ENCODE measurements at places on chromosomes 5 and 9.

- H3K27ac ChIP-seq = no peak overlapping the region
- peaks cover 25% of the 10 kb centered on the region for H3K4me1 ChIP-seq
- H3K4me3 ChIP-seq = no peak overlapping the region
- H3K36me3 ChIP-seq = peaks cover 8% of the 10 kb centered on the region
- DNase-seq = no peak
Observed at GRCh38 chr9:123643518-123643917, 286.4 kb downstream of the DENND1A start.

- peaks cover 35% of the 10 kb centered on the region for H3K4me1 ChIP-seq
- H3K27ac ChIP-seq = no peak overlapping the region
- H3K27me3 ChIP-seq = no peaks in the 10 kb centered on the region
- no peak for DNase-seq
- no peaks in the 10 kb centered on the region for H3K36me3 ChIP-seq
- H3K4me3 ChIP-seq = no peak overlapping the region
Observed at GRCh38 chr9:89657765-89658164, 53.0 kb downstream of the GADD45G start.

- no peaks in the 10 kb centered on the region for H3K36me3 ChIP-seq
- no peak for DNase-seq
- no peak overlapping the region for H3K27ac ChIP-seq
- no peaks in the 10 kb centered on the region for H3K4me1 ChIP-seq
Observed at GRCh38 chr9:26261503-26262330, 583.5 kb upstream of the TUSC1 start.

- H3K4me3 ChIP-seq = peak overlapping the region; percentile 99
- DNase-seq = no peak
- peak overlapping the region; percentile 93 for H3K27ac ChIP-seq
- H3K36me3 ChIP-seq = peaks cover 2% of the 10 kb centered on the region
Observed at GRCh38 chr9:130054325-130054786, 650 bp downstream of the GPR107 start.

DNA sequence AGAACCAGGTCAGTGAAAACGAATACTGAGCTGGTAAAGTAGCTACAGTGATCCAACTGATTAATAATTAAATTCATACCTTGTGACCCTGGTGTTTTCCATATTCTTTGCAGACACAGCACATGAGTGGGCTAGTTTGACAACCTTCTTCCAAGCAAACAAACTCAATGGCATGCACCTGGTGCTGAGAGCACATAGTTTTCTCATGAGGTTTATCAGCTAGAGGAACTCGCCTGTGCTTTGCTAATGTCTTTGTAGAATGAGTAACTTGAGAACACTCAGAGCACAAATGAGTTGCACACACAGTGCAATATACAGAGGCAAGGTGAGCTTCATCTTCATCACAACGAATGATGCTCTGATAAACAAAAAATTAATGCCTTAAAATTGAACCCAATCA lies 12.6 kb downstream of the TRIM23 start:
- H3K4me3 ChIP-seq = no peak overlapping the region
- no peak overlapping the region for H3K27ac ChIP-seq
- no peak for DNase-seq
- H3K27me3 ChIP-seq = no peaks in the 10 kb centered on the region
- H3K36me3 ChIP-seq = peaks cover 90% of the 10 kb centered on the region

- no peak overlapping the region for H3K4me3 ChIP-seq
- no peak overlapping the region for H3K27ac ChIP-seq
- no peak for DNase-seq
- no peaks in the 10 kb centered on the region for H3K27me3 ChIP-seq
- H3K36me3 ChIP-seq = no peaks in the 10 kb centered on the region
- no peaks in the 10 kb centered on the region for H3K4me1 ChIP-seq
Observed at GRCh38 chr9:2299843-2300205, 284.7 kb downstream of the SMARCA2 start.

- peaks cover 53% of the 10 kb centered on the region for H3K4me1 ChIP-seq
- peak overlapping the region; percentile 97 for H3K4me3 ChIP-seq
Observed at GRCh38 chr9:107281922-107282667, 984 bp upstream of the RAD23B start.

Data from left ventricle myocardium inferior (tissue), 1 donor.